Prostate gland (tissue), 2 donors: ENCODE measurements at places on chromosomes 2 and 18. TPM values are rescaled to one million over a fixed set of nuclear protein-coding genes. Genes with fewer than 3 reads are reported as not detected.

The RTP5 gene
- total RNA-seq: 0.14 TPM

The PDE1A gene
- 6.0 TPM for total RNA-seq

The FKBP7 gene
- 12.5 TPM for total RNA-seq

The RPRM gene
- total RNA-seq: 4.9 TPM

The THSD7B gene
- 0.51 TPM for total RNA-seq

The RND3 gene
- 54.7 TPM for total RNA-seq
